Left ventricle myocardium superior (tissue), 1 donor: ENCODE measurements at places on chromosomes 1 and 21. TPM values are rescaled to one million over a fixed set of nuclear protein-coding genes. Genes with fewer than 3 reads are reported as not detected.

- DNase-seq = no peak
Measured at GRCh38 chr1:151009206-151009587, 948 bp downstream of the PRUNE1 start.

GRCh38 chr1:246778663-246779062, 54.5 kb downstream of the SCCPDH start:
- no peak for DNase-seq

DNA sequence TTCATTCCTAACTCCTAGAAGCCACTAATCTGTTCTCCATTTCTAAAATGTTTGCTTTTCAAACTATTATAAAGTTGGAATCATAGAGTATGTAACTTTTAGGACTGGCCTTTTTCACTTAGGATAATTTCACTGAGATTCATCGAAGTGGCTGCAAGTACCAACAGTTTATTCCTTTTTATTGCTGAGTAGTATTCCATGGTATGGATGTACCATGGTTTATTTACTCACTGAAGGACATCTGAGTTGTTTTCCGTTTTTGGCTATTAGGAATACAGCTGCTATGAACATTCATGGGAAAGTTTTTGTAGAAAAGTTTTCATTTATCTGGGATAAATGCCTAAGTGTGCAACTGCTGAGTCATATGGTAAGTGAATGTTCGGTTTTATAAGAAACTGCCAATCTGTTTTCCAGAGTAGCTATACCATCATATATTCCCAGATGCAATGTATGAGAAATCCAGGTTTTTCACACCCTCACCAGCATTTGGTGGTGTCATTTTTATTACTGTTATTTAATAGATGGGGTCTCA, 66.3 kb downstream of the SLC27A3 start:
- no peak for DNase-seq

The BCAN gene
- 0.52 TPM for total RNA-seq

GRCh38 chr1:30087465-30087864, 635.9 kb downstream of the MATN1 start:
- no peak for DNase-seq

The CD84 gene
- total RNA-seq = 2.8 TPM

The APOBEC4 gene
- total RNA-seq = not detected

DNA sequence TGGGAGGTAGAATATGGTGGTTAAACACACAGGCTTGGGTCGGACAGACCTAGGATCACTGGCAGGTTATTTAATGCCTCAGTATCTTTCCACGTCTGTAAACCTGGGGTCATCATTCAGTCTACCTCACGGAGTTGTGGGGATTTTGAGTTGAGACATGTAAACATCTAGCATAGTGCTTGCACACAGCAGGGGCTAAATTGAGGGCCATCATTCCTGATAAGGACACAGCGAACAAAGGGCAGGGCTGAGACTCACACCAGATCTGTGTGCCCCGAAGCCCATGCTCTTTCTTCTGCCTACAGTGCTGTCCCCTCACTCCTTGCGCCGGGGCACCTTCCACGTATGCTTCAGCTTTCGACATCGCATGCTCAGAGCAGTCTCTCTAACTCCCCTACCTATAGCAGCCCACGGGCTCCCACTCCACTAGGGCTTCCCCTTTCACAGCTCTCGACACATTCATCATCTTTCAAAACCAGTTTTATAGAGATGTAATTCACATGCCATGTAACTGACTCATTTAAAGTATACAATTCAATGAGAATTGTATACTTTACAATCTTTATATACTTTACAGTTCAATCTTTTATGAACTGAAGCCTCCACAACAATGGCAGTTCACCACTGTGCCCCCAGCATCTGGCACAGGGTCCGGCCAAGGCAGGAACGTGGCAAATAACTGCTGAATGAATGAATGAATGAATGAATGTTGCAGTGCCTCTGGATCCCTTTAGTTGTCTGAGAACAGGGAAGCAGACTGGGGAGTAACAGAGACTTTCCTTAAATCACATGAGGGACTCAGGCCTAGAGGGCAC, 48.0 kb downstream of the GPR161 start:
- DNase-seq = no peak

DNA sequence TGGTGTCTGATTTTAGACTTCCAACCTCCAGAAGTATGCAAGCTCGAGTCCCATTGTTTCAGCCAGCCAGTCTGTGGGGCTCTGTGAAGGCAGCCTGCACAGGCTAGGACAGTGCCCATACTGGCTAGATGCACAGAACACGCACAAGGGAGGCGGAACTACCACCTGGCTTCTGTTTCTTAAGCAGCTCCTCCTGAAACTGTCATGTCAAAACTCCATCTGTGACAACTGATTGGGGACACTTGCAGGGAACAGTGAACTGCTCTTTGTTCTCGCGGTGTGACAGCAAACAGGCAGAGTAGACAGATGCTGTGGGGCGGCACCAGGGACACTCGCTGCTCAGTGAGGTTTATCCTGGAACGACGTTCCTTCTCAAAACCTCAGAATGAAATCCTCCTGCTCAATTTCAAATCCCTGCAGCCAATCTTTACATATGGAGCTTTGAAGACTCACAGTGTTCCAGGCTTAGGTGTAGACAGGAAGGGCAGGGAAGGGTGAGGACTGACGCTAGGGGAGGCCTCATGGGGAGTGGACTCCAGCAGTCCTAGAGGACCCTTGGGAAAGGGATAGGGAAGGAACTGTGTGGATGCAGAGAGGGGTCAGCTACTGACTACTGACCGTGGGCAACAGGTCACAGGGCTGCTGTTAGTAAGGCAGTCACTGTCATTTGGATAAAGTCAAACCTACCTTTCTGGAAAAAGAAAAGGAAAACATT, 73.8 kb downstream of the ERG start:
- no peak for DNase-seq

The RPE65 gene
- total RNA-seq = not detected

- DNase-seq = peak; percentile 76
Measured at GRCh38 chr1:110084227-110085078, 14.0 kb upstream of the ALX3 start.

The RBM11 gene
- total RNA-seq = not detected

The ARHGAP30 gene
- 3.7 TPM for total RNA-seq

GRCh38 chr1:26913389-26913753, 404 bp downstream of the NR0B2 start:
- DNase-seq = no peak

GRCh38 chr1:61605607-61606321, 119.2 kb downstream of the TM2D1 start:
- no peak for DNase-seq
